ENCODE measurements at places on chromosomes 16 and 17. TPM values are rescaled to one million over a fixed set of nuclear protein-coding genes. Genes with fewer than 3 reads are reported as not detected.

Gene GPS1
- 112 TPM for total RNA-seq

DNA sequence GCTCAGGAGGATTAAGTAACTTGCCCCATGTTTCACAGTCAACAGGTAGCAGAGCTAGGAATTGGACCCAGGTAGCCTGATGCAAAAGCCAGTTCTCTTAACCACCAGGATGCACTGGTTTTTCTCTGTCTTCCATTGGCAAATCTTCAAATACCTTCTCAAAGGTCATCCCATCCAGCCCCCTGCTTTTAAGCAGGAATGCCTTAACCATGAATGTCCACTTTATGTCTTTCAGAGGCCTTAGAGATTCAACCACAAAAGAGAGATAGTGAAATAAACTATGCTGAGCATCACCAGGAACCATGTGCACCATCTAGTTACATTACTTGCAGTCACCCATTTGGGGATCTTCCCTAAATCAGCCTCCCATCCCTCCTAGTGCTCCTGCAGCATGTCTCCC lies 94.3 kb downstream of the C17orf67 start:
- H3K4me3 ChIP-seq: no peak overlapping the region
- H3K36me3 ChIP-seq: no peaks in the 10 kb centered on the region
- H3K4me1 ChIP-seq: peaks cover 6% of the 10 kb centered on the region
- peaks cover 11% of the 10 kb centered on the region for H3K27me3 ChIP-seq
- no peak overlapping the region for H3K27ac ChIP-seq

GRCh38 chr16:89505204-89506112 lies 2.7 kb upstream of the SPG7 start:
- no peak for DNase-seq
- no peaks in the 10 kb centered on the region for H3K27me3 ChIP-seq
- H3K4me3 ChIP-seq: peak overlapping the region; percentile 80
- no peaks in the 10 kb centered on the region for H3K36me3 ChIP-seq

GRCh38 chr16:84887207-84887606 lies 67.4 kb downstream of the CRISPLD2 start:
- no peaks in the 10 kb centered on the region for H3K27me3 ChIP-seq
- no peak overlapping the region for H3K27ac ChIP-seq
- no peak for DNase-seq
- peak overlapping the region; percentile 39 for H3K4me3 ChIP-seq
- H3K36me3 ChIP-seq: peaks cover 13% of the 10 kb centered on the region
- H3K4me1 ChIP-seq: peaks cover 42% of the 10 kb centered on the region

Gene GLP2R
- total RNA-seq: not detected

DNA sequence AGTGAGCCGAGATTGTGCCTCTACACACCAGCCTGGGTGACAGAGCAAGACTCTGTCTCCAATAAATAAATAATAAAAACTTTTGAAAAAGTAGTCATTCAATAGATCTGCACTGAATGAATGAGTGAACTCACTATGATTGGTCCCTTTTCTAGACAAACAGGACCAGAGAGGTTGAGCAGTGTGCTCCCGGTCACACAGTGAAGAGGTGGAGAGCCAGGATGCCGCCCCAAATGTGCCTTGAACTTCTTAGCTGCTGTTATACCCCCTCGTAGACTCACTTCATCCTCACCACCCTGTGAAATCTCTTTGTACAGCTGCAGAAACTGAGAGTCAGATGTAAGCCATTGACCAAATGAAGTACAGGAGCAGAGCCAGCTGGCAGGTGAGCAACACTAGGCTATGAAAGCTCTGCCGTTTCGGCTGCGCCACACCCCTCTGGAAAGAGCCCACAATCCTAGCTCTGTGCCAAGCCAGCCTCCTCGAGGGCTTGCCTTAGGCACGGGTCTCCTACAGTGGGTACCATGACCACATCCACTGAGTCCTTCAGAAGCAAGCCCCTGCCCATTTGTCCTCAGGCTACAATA lies 7.8 kb upstream of the KIAA0513 start:
- H3K4me3 ChIP-seq: no peak overlapping the region
- DNase-seq: no peak
- H3K4me1 ChIP-seq: peaks cover 13% of the 10 kb centered on the region
- H3K27ac ChIP-seq: no peak overlapping the region
- H3K36me3 ChIP-seq: no peaks in the 10 kb centered on the region

DNA sequence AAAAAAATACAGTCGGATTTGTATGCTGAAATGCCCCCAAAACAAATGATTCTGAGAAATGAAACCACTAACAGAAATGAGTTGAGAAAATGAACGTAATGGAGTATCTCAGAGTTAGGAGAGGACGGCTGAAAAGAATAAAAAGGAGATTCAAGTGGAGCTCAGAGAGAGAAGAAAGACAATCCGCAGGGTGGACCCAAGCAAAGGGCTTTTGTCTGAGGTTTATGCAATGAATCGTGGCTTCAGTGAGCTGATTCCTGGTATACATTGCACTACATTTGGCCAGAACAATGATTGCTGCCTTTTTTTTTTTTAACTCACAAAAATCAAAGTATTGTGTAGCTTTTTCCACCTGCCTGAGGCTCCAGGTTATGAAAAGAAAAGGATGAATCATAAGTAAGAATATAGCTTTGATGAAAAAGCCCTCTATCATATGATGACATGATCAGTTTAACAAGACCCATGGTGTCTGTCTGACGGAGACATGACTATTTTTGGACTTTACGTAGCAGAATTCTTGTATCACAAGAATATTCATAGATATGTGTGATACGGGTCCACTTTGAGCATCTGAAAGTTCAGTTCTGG lies 4.4 kb upstream of the MED9 start:
- H3K4me1 ChIP-seq: peaks cover 3% of the 10 kb centered on the region
- H3K27ac ChIP-seq: peak overlapping the region; percentile 52
- no peak for DNase-seq
- no peak overlapping the region for H3K4me3 ChIP-seq

Gene RASL10B
- total RNA-seq: 6.4 TPM

DNA sequence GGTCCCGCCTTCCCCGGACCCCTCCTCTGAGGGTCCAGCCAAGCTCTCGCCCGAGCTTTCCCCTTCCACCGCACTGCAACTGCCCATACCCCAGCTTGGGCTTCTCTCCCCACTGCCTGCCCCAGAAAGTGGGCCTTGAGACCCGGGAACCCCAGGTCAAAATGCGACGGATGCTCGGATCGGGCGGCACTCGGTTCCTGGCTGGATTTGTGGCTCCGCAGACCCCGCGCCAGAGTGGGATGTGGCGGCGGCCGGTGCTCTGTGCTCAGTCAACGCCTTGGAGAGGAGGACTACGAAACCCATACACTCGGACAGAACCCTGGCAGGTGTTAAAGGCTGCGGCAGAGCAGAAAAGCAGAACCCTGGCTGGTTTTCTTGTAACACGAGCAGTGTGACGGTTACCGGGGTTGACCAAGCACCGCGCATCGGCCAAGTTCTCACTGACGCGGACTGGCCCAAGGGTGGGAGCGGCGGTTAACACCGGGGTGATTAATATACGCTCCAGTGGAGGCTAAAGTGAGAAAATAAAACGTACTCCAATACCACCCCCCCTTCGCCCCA lies 885 bp upstream of the SLFN13 start:
- no peaks in the 10 kb centered on the region for H3K36me3 ChIP-seq
- H3K4me3 ChIP-seq: peak overlapping the region; percentile 87
- no peak for DNase-seq
